Fibroblast of skin of left biceps (primary cell): ENCODE measurements at places on chromosomes 11 and 22.

DNA sequence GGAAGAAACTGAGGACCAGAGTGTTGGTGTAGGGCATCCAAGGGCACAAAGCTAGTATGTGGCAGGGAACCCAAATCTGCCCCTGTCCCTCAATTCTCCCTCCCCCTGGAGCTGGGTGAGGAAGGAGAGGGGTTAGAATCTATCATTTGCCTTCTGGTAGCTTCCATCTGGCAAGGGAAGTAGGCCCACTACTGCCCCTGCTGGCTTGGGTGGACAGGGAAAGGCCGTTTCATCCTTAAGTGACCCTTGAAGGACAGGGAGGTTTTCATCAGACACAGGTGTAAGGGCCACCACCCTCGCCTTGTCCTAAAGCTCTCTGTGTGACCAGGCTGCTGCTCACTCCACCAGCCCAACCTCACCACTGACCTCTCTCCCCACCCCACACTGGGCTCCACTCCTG lies 22.1 kb downstream of the NECTIN1 start:
- no peak for DNase-seq

- DNase-seq: no peak
These were observed 1.6 kb upstream of the ATG16L2 start for GRCh38 chr11:72812604-72812966.

GRCh38 chr11:45617871-45618601 lies 47.4 kb downstream of the CHST1 start:
- no peak for DNase-seq

DNA sequence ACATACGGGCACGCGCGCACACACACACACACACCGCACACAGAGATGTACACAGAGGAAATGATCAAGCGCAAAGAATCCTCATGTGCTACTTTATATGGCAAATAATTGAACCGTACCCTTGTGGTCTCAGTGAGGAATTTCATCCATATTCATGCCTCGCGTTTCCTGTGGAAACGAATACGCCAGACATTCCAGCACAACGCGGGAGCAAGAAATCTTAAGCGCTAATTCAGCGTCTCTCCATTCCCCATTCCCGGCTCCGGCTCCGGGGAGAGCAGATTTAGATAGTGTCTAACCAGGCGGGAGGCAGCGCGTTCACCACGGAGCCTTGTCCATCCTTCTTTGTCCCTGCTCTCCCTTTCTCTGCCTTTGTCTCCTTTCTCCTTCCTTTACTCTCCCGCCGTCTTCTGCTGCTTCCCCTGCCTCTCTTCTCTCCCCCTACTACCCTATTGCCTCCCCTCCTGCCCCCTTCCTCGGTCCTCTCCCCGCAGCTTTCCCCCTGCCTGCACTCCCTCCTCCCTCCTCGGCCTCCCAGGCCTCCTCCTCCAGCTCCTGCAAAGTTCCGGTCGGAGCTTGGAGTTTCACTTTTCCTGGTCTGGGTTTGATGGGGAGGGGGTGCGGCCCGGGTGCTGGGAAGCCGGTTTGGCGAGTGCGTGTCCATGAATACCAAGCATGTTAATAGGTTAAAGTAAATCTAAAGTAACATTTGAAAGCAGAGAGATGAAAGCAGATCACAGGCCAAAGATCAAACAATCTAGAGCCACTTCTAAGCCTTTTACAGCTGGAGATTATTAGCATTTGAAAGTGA lies 579.3 kb downstream of the BUD13 start:
- peak; percentile 71 for DNase-seq
